ENCODE measurements at places on chromosomes 12 and 14.

DNA sequence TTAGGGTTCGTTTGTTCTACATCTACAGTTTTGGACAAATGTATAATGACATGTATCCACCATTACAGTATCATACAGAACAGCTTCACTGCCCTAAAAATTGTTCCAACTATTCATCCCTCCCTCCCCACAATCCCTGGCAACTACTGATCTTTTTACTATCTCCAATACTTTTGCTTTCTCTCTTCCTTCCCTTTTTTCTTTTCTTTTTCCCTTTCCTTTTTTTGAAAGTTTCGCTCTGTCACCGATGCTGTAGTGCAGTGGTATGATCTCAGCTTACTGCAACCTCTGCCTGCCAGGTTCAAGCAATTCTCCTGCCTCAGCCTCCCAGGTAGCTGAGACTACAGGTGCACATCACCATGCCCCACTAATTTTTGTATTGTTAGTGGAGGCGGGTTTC is 2.6 kb upstream of the ACOT4 start:
- no peak for DNase-seq

GRCh38 chr14:103385929-103386712 is 906 bp downstream of the MARK3 start:
- DNase-seq = no peak

DNA sequence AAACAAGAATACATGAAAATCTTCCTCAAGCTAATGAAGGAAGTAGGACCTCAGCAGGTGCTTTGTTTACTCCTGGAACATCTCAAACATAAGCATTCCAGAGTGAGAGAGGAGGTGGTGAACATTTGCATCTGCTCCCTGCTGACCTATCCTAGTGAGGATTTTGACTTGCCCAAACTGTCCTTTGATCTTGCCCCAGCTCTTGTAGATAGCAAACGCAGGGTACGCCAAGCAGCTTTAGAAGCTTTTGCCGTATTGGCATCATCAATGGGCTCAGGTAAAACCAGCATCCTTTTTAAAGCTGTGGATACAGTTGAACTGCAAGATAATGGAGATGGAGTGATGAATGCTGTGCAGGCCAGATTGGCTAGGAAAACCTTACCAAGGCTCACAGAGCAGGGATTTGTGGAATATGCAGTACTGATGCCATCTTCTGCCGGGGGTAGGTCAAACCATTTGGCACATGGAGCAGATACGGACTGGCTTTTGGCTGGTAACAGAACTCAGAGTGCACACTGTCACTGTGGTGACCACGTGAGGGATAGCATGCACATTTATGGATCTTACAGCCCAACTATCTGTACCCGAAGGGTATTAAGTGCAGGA is 1.9 kb downstream of the TOGARAM1 start:
- peak; percentile 44 for DNase-seq

DNA sequence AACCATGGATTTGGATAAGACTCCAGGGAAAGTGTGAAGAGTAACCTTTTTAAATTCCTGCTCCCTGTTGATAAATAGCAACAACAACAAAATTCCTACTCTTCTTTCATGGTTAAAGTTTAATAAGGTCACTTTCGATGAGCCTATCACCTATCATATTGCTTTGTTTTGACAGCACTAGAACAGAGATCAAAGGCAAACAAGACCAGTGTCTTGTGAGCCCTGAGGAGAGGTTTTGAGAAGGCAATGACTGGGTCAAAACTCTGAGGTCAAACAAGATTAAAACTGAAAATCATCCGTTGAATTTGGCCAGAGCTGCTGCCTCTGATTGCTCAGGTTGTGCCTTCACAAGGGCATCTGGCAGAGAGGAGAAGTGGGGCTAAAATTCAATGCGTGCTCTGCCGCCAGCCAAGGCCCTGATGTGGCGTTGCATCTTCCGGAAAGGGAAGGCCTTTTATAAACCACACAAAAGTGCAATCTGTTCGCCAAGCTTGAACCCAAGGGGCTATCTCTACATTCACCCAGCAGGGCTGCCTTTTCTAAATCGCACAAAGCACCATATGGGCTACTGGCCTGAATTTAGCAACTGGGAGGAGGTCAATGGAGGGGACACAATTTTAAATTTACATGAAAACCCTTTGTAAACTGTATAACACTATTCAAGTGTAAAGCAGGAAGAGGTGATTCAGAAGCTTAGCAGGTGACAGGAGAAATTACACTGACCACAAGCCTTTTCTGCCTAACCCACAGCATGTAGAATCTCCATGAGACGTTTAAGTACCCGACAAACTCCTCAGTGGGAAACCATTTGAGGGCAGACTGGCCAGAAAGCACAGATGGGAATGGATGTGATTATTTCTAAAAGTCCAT is 140.8 kb downstream of the DAD1 start:
- peak; percentile 85 for DNase-seq

- no peak for DNase-seq
These were observed 93.9 kb upstream of the OVCH1 start for GRCh38 chr12:29591140-29592020.

- peak; percentile 60 for DNase-seq
These were observed 1.1 kb upstream of the NUDT4 start for GRCh38 chr12:93376436-93377251.

- no peak for DNase-seq
These were observed 158.0 kb upstream of the ALG10B start for GRCh38 chr12:38158428-38159091.

DNA sequence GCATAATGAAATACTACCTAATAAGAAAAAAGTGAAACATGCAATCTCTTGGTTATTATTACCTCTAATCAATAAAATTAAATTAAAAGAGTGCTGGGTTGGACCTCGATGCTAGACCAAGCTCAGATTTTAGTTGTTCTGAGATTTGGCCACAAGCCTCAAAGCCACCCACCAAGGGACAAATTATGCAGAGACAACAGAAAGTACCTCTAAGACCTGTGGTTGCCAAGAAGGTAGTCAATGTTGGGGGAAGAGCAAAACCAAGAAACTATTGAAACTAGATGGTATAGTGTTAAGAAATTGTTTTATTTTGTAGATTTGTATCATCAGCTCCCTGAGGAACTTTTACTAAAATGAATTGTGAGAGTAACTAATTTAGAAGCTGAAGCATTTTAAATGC is 43.8 kb upstream of the ARID2 start:
- DNase-seq = no peak

- peak; percentile 82 for DNase-seq
These were observed 354.4 kb downstream of the EGLN3 start for GRCh38 chr14:33596211-33597080.

- DNase-seq = no peak
These were observed 24.5 kb downstream of the MDM2 start for GRCh38 chr12:68832504-68832867.

DNA sequence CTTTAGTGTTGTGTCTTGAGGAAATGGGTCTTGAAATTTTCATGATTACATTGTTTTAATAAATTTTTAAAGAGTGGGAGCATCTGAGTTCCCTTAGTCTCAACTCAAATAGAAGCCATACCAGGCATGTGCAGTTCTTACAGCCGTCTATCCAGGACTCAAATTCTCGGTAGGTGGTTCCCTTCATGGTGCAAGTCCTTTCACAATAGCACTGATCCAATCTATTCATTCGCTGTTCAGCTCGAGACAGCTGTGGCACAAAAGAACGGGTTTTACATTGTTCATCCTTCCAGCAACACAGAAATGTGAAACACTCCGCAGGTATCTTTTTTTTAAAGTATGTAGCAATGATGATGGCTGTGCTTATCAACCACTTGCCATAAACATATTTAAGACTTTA is 100.2 kb downstream of the NELL2 start:
- no peak for DNase-seq

GRCh38 chr12:72207486-72208409 is 64.4 kb upstream of the TRHDE start:
- DNase-seq = no peak

GRCh38 chr14:49768301-49769121 is 558 bp downstream of the KLHDC2 start:
- DNase-seq = peak; percentile 64

GRCh38 chr12:28610401-28611114 is 420.3 kb downstream of the CCDC91 start:
- no peak for DNase-seq

DNA sequence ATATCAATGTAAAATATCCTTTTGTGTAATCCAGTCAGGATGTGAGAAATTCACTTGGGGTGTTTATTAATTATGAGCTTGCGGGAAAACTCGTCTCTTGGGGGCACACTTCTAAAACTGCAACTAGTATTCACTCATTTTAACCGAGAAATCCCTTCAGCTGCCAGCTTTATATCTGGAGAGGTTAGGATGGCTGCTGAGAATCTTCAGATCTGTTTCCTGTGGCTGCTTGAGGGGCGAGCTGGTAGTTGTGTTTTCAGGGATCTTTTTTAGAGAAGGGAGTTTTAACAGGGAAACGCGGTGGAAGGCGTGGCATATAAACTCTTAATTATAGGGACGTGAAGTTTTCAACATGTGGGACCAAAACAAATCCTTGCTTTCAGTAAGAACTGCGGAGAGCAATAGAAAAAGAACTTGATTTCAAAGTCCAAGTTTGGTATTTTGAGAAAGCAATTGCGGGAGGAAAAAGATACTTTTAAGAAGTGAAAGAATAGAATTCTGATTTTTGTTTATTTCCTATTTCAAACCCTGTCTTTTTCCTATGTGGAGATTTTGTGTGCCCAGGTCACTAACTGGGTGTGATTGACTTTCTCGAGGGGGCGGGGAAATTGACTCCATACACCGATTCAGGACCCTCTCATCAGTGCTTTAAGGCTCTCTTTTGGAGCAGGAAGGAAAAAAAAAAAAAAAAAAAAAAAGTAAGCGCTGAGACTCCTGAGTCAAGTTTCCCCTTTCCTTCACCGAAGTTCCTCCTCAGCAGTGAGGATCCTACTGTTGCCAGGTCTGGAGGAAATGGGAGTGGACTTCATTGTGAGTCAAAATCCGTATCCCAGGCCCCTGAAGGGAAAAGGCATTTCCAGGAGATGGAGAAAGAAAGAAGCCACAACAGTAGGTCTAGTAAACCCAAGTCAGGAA is 1.1 kb downstream of the PPFIBP1 start:
- DNase-seq = peak; percentile 12

- no peak for DNase-seq
These were observed 16.1 kb downstream of the PLEK2 start for GRCh38 chr14:67395876-67396189.

DNA sequence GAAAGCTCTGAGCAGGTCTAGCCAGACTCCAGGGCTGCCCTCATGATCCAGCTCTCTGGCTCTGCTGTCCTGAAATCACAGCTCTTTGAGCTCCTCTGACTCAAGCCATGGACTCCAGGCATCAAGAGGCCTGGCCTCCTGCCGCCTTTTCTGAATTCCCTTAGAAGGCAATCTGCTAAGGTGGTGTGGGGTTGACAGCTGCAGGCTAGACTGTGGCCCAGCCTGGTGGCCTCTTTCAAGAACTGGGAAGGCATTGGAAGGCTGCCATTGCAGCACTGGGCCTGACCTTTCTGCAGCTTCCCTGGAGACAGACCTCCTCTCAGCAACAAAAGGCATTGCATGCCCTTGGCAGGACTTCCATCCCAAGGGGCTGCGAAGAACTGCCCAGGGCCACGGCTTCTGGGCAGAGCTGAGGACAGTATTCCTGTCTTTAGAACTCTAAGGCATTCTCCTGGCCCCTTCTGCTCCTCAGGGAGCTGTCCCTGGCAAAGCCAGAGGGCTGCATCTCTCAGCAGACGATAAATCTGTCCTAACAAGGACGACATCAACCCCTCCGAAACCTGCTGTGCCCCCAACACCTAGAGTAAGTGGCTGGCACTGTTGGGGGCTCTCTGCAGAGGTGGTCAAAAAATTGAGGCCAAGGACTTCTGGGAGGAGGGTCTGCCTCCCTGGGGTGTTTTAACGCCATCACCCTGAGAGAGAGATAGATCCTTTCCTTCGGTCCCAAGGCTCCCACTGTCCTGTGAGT is 115.6 kb downstream of the RBM19 start:
- peak; percentile 46 for DNase-seq

- no peak for DNase-seq
These were observed 3.7 kb downstream of the RNF31 start for GRCh38 chr14:24150993-24151392.

- DNase-seq = no peak
These were observed 234.7 kb downstream of the ADGRD1 start for GRCh38 chr12:131188131-131189050.

DNA sequence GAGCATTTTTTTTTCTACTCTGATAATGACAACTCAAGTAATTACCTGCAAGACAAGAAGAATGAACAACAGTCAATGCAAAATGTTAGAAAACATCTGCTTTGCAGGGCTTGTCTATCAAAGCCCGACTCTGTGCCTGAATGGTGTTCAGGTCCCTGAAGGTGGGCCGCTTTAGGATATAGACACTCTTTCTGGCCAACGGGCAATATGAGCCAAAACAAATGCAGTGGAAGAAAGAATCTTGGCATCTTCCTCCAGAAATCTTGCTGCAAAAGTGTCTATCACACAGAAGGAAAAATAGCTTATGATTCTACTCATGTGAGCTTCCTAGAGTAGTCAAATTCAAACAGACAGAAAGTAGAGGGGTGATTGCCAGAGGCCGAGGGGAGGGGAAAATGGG is 32.7 kb downstream of the FOS start:
- DNase-seq = no peak

DNA sequence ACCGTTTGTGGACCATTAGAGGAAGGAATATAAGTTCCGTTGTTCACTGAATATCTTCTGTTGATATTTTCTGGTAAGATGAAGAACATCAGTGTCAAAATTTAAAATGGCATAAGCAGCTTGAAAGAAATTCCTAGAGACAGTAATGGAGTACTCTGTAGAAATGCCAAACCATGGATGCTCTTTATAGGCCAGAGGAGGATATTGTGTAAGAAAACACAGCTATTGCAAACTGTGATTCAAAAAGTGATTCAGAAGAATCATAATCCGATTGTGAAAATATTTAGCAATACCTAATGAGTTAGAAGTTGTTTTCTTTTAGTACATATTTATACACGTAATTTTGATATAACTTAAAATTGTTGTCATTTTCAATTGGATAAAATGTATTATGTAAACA is 102.8 kb downstream of the SLC16A7 start:
- no peak for DNase-seq

DNA sequence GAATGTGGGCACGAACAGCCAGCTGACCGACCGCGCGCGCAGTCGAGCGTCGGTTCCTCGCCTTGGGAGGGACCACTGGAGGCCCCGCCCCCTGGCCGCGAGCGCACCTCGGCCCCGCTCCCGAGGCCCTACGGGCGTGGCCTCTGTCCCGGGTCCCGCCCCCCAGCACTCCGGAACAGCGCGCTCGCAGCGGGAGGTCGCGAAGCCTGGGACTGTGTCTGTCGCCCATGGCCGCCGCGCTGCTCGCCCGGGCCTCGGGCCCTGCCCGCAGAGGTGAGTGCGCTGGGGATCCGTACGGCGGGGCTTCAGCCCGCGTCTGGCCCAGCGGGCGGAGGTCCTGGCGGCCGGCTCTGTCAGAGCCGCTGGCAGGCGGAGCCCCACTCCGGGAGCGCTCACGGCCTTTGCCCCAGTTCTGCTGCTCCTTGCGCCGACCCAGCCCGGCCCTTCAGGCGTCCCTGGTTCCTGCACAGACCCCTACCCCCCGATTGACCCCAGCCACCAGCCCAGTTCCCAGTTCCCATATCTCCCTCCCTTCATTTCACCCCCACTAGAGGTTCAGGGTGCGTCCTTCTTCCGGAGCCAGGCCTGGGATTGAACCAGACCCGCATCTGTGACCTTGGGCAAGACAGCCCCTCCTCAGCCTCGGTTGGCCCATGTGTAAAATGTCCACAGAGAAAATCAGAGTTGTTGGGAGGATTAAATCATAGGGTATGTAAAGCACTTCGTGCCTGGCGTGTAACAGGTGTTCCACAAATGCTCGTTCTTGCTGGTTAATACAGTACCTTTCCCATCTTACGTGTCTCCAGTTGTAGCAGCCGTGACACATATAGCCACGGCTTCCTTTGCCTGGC is at the start of gene ACADS:
TSS of gene ACADS (plus strand) at position 168 of the 851 bp plus-strand sequence. CDS start at position 228, 60 bp downstream.
- DNase-seq = peak; percentile 71

All from cerebellar cortex (tissue), 1 donor.